ENCODE measurements at places on chromosomes 2 and 18.

- no peak for DNase-seq
These were observed 176.6 kb downstream of the EN1 start for GRCh38 chr2:118670838-118671237.

- DNase-seq: no peak
These were observed 208.4 kb downstream of the CDH20 start for GRCh38 chr18:61541673-61542072.

GRCh38 chr18:9787712-9788111, 79.6 kb downstream of the RAB31 start:
- no peak for DNase-seq

- no peak for DNase-seq
These were observed 71.1 kb downstream of the RFTN2 start for GRCh38 chr2:197604117-197604860.

- DNase-seq: no peak
These were observed 146.6 kb upstream of the DLX2 start for GRCh38 chr2:172249334-172249733.

- DNase-seq: no peak
These were observed 61.4 kb downstream of the LRATD1 start for GRCh38 chr2:14693874-14694273.

DNA sequence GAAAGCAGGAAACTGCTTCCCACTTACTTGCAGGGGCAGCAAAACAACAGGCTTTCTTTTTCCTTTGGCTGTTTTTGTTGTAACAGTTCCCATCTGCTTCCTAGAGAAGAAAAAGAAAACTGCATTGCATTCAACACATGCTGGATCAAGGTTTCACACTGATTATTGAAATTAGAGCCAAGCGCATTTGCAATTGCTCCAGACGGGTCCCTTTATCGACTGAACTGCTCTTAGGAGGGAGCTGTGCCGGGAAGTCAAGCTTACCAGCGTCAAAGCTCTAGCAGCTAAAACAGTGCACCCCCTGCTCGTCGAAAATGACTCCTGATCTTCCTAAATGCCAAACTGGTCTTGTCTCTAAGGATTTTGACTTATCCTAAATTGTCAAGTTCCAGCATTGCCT, 164.0 kb upstream of the SESTD1 start:
- DNase-seq: no peak

GRCh38 chr18:4394700-4395099, 60.4 kb downstream of the DLGAP1 start:
- no peak for DNase-seq

DNA sequence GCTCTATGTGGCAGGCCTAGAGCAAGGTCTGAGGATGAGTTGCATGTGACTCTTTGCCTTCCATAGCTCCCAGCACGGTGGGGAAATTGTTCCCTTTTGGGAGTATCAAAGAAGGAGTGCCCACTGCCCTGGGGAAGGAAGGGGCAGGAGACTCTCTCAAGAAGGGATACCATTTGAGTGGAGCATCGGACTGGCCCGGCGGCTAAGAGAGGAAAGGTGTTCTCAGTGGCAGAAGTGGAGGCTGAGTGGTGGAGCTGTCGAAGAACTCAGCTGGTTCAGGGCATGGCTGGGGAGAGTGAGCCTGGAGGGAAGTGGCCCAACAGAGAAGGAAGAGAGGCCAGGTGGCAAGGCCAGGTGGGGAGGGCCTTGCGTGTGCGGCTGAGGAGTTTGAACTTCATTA, 235.2 kb downstream of the DYSF start:
- DNase-seq: no peak

DNA sequence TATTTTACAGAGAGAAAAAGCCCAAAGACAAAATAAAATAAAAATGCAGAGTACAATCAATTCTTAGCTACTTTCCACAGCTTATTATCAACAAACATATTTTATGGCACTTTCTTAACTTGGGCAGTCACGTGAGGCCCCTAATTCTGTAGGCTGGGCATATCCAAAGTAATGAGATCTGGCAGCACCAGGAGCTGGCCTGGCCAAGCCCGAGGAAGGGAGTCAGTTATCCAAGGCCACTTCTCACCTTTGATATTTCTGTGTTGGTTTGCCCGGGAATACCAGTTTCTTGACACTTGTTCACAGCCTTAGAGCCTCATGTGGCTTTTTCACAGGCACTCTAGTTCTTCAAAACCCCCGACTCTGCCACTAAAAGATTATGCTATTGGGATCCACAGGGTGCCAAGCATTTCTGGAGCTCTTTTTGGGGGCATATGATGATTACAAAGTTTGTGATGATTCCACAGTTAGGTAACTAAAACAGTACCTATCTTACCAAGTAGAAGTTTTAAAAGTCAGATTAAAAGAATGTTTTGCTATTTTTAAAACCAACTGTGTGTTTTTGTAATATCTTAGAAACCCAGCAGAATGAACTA, 90.4 kb downstream of the MEP1B start:
- DNase-seq: no peak

- DNase-seq: no peak
These were observed 319.1 kb downstream of the SLC4A3 start for GRCh38 chr2:219946529-219946928.

GRCh38 chr2:107530046-107530445, 296.6 kb upstream of the RGPD4 start:
- no peak for DNase-seq

- no peak for DNase-seq
These were observed 24.8 kb upstream of the MALL start for GRCh38 chr2:110140401-110140800.

DNA sequence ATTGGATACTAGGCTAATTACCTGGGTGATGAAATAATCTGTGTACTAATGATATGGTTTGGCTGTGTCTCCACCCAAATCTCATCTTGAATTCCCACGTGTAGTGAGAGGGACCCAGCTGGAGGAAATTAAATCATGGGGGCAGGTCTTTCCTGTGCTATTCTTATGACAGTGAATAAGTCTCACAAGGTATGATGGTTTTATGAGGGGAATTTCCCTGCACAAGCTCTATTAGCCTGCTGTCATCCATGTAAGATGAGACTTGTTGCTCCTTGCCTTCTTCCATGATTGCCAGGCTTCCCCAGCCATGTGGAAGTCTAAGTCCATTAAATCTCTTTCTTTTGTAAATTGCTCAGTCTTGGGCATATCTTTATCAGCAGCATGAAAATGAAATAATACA, 394.1 kb upstream of the SYT4 start:
- DNase-seq: no peak

GRCh38 chr2:234852941-234853340, 98.9 kb upstream of the SH3BP4 start:
- no peak for DNase-seq

- no peak for DNase-seq
These were observed 43.7 kb downstream of the TMEM37 start for GRCh38 chr2:119475225-119475856.

GRCh38 chr2:134675314-134675713, 43.5 kb downstream of the TMEM163 start:
- DNase-seq: no peak

Data from activated T-helper 1 cell treated with anti-CD3 and anti-CD28 coated beads, Interleukin-2, amount 50 U/mL, for 16 hours (primary cell).